ENCODE measurements at places on chromosomes 12 and 14.
A peak's percentile ranks its signal among the peaks of the same experiment; 100 is the strongest.

- DNase-seq: no peak
Measured at GRCh38 chr12:52874573-52875435, 26.0 kb upstream of the KRT78 start.

DNA sequence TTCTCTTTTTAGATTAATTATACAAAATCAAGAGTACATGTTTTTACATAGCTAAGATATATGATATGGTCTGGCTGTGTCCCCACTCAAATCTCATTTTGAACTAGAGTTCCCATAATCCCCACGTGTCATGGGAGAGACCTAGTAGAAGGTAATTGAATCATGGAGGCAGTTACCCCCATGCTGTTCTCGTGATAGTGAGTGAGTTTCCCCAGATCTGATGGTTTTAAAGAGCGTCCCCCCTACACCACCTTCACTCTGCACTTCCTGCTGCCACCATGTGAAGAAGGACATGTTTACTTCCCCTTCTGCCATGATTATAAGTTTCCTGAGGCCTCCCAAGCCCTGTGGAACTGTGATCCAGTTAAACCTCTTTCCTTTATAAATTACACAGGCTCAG is 21.4 kb upstream of the DRAM1 start:
- no peak for DNase-seq

- DNase-seq: no peak
Measured at GRCh38 chr12:116916714-116917114, 6.0 kb downstream of the FBXW8 start.

DNA sequence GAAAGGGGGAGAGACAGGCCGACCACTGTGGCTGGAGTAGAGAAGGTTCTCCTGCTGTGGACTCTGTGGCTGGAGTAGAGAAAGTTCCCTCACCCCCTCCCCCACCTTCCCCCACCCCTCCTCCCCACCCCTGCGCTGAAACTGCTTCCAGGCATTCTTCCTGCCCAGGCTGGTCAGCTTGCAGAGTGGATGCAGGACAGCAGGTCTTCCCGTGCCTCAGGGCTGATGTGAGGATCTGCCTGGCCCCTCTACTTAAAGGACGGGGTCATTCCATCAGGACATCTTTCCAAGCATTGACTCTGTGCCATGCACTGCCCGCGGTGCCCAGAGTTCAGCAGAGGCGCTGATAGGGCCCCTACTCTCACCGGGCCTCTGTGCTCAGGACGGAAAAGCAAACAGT is 13.2 kb upstream of the RIMBP2 start:
- DNase-seq: no peak

- no peak for DNase-seq
Measured at GRCh38 chr12:122788387-122788786, 14.0 kb downstream of the CCDC62 start.

DNA sequence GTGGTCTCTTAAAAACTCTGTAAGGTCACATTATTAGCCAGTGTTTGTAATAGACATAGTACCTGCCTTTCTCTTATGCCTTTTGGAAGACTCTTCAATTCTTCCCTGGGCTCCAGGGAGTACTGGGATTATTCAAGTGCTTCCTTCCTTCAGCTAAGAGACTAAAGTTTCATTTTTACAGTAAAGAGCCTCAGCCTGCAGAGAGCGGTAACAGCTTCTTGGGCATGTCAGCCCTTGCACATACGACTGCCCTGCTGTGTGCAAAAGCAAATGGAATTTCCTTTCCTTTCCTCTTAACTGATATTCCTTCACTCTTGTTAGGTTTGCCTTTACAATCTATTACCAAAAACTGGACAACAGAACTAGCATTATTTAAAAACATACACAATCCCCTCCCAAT is 32.9 kb upstream of the AMIGO2 start:
- DNase-seq: no peak

GRCh38 chr14:80211153-80212022 is at the start of gene DIO2:
DIO2 (minus strand) TSS chr14:80211504; CDS start chr14:80211472, 32 bp downstream.
- peak; percentile 32 for DNase-seq

DNA sequence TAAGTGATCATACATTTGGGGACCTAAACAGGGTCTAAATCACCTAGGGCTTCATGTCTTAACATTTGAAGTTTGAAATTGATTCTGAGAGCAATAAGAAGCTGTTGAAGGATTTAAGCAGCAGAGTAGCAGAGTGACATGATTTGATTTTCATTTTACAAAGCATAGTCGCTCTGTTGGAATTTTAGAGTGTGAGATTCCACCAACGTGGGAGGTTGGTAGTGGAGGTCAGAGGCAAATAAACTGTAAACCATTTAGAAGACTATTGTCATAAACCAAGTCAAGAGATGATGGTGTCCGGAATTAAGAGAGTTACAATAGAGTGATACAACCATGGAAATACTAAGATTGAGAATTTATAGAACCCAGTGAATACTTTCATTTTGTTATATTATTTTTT is 52.7 kb upstream of the ZDHHC17 start:
- no peak for DNase-seq

DNA sequence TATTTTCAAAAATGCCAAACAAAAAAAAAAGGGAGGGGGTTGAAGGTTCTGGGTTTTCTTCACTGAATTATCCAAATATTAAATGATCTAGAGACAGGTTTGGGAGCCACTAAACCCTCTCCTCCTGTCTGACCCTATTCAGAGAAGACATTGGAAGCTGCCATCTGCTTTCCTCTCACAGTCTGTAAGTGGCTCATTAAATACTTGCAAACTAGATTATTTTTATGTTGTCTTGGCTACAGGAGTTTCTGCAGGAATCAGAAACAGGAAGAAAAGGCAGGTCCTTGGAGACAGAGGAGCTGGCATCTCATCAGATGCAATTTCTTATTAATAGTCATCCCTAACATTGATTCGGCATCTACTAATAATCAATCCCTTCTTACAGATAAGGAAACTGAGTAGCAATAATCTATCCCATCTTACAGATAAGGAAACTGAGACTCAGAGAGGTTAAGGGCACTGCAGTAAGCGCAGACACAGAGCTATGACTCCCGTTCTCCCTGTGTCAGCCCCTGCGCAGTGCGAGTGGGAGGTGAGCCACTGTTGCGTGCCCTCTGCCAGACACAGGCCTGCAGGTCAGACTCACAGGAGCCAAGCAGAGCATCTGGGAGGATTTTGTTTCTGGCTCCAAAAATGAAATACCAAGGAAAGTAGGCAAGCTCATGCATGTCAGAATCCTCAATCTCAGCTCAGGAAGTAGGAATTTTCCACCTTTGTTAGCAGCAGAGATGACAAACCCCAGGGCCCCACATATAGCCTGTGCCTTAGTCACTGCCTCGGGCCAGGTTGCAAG is 11.0 kb downstream of the BDKRB2 start:
- DNase-seq: no peak

DNA sequence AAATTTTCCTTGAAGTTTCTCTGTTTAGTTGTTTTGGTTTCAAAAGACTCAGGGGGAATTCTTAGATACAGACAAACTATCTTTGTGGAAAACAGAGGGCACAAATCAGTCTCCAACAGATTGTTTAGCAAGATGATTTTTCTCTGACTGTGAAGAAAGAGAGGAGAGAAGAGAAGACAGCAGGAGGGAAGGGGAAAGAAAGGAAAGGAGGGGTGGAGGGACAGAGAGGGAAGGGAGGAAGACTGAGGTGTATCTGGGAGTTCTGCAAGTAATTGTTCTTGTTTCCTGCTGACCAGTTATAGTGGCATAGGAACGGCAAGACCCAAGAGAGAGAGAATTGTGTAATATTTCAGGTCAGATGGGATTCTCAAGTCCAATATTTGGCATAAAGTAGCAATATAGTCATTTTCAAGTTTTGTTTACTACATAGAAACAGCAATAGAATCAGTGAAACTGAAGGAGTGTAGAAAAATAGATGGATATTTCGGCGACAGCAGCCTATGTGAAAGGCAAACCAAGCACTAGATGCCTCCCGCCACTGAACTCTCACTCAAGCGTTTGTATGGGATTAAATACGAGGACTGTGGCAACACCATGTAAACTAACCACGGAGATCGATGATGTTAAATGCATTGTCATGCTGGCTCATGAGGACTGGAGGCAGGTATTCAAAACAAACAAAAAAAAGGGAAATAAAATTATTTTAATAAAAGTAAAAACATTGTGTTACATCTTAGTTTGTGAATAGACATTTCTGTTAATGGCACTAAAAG is 342.5 kb downstream of the SLC16A7 start:
- DNase-seq: no peak

All from amygdala (tissue), 56 donors.